NCI-H1105 (cell line): ENCODE measurements at places on chromosomes 16 and 17.

- no peak for DNase-seq
These were observed 4.8 kb upstream of the CSNK1D start for GRCh38 chr17:82278308-82278707.

GRCh38 chr17:80899402-80900268 is 92.0 kb upstream of the CHMP6 start:
- no peak for DNase-seq

GRCh38 chr17:15480204-15480603 is 12.8 kb upstream of the CDRT4 start:
- no peak for DNase-seq

GRCh38 chr17:9183306-9183705 is 162.0 kb downstream of the NTN1 start:
- DNase-seq, result no peak

DNA sequence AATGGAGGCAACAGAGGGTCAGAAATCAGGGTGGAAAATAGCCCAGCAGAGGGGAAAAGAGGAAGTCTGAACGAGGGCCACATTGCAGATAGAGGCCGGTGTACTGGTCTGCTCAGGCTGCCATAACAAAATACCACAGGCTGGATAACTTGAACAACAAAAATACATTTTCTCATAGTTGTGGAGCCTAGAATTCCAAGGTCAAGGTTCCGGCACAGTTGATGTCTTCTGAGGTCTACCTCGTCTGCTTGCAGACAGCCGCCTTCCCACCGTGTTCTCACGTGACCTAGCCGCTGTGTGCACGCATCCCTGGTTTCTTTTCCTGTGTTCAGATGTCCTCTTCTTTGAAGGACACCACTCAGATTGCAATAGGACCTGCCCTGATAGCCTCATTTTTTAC is 249.4 kb downstream of the WWOX start:
- DNase-seq, result no peak

DNA sequence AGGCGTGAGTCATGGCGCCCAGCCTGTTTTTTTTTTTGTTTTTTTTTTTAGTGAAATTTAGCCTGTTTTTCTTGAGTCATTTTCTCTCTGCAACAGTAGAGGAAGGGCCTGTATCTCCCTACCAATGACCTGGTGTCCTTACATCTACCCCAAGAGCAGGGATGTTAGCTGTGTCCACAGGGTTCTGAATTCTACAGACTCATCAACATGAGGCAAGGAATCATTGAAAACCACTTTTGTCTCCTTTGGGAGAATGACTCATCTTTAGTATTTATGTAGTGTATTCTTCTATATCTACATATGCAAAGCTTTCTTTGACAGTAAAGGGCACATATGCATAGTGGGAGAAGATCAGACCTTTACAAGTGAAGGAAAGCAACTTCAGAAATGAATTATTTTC is 105.3 kb downstream of the SPECC1 start:
- DNase-seq, result no peak
